LoVo (cell line): ENCODE measurements at places on chromosomes 6 and 20.

GRCh38 chr20:4998160-4998651, 3.1 kb downstream of the SLC23A2 start:
- DNase-seq = no peak

DNA sequence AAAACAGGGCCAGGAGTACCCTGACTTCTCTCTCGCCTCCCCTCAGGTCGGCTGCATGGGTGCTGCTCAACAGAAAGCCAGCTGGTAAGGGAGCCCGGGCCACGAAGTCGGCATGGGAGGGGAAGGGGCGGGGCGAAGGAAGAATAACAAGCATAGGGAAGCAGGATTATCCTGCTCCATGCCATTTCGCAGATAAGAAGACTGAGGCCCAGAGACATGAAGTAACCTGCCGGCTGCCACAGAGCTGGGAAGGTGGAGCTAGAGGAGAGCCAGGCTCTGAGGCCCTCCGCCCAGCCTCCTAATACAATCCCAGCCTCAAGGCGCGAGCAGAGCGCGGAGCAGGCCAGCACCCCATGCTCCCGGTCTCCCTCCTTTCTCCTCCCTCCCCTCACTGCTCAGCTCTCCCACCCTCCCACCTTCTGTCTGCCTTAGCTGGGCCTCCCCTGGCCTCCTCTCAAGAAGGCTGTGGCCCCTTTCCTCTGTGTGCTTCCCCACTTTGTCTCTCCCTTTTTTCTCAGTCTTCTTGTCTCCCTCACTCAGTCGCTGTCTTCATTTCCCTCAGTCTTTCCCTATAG, 13.2 kb upstream of the HMGA1 start:
- DNase-seq = no peak

DNA sequence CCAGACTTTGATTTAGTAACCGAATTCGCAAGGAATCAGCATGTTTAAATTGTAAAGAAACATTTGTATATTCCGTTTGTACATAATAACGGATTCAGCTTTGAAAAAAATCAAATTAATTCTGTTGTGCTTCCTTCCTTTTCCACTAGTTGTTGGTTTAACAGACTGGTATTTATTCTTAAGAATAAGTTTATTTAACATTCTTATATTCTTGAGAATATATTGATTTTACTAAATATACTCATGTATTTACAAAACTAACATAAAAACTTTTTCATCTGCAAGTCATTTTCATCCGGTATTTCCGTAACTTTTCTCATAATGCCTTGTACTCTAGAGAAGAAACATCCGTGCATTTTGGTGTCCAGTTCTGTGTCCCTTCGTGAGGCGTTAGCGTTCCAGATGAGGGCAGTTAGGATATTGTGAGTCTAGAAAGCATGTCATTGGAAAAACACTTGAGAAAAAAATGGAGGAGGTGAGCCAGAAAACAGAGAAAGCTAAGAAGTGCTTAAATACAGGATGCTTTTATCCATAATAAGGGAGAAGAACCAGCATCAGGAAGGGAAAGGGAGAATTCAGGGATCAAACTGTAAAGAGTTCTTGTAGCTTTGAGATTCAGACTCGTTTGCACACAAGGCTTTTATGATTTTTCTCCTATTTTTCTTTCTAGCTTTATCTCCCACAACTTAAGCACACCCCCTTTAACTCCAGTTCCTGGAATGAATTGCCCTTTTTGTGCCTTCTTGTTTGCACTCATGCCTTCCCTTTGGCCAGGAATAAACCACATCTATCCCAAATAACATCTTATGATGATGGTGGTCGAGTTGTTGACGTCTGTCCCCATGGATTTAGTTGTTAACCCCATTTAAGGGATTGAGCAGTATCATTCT, 1.8 kb downstream of the WRNIP1 start:
- no peak for DNase-seq

- DNase-seq = no peak
Observed at GRCh38 chr6:31157513-31158139, at the start of gene CCHCR1. Gene CCHCR1, minus strand, starts transcription at chr6:31157802. Its CDS starts 202 bp downstream, at chr6:31157600.

DNA sequence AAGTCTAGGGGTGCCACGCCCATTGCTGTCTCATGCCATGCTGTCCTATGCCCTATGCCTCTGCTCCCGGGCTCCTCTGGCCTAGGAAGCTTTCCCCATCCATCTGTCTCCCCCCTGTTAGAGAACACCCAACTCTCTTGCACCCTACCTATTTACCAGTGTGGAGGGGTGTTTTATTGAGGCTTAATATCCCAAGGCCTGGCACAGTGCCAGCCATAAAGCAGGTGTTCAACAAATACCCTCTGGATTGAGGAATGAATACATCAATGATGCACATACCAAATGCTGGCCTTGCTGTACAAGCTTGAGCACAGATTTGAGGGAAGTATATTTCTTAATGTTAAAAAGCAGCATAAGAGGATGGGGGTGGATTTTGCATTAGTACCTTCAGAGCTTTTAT, 38.3 kb downstream of the METTL24 start:
- DNase-seq = no peak

- peak; percentile 18 for DNase-seq
Observed at GRCh38 chr6:84033523-84034451, at the start of gene MRAP2. Gene MRAP2, plus strand, starts transcription at chr6:84033772. Its CDS starts 21,547 bp downstream, at chr6:84055319.

- peak; percentile 48 for DNase-seq
Observed at GRCh38 chr6:53728570-53729194, 63.1 kb upstream of the KLHL31 start.

DNA sequence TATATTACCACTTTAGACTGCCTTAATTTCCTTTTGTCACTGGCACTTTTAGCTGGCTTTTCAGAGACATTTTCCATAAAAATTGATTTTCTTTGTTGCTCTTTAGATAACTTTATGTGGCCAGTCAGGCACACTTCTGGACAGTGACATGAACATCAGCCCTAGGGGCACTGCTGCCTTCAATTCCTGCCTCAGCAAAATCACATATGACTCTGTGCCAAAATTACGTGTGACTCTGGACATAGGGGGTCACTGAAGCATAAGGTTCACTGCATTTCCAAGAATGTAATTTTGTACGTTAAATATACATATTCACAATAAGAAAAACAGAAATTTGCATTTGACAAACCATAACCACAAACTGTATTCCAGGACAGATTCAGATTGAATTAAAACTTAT, 66.5 kb downstream of the ESF1 start:
- DNase-seq = no peak

GRCh38 chr6:136526196-136526930, 23.9 kb downstream of the MAP7 start:
- no peak for DNase-seq

DNA sequence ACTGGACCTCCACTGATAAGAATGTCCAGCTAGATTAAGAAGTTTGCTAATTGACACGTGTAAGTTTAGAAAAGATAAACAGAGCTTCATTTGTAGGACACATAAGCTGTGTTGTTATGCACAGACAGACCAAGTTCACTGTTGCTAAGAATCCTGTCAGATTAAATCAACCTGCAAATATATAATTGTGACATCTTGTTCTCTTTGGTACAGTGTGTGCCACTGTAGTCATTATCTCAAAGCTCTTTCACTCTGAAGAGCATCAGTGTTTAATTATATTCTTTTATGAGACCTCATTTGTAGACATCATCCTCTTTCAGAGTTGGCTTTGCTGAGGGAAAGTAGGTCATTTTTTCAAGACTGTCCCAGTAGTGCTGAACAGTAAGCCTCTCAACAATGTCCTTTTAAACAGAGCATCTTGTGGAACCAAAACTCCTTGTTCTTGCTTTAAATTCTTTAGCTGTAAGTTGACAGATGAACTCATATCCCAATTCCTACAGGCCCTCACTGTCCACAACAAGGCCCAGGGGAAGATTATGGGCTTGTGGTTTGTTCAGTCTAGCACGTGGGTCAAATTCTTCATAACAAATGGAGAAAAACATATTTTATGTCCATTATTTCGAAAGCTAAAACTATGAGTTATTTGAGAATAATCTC, 252.4 kb downstream of the HDGFL1 start:
- DNase-seq = no peak

DNA sequence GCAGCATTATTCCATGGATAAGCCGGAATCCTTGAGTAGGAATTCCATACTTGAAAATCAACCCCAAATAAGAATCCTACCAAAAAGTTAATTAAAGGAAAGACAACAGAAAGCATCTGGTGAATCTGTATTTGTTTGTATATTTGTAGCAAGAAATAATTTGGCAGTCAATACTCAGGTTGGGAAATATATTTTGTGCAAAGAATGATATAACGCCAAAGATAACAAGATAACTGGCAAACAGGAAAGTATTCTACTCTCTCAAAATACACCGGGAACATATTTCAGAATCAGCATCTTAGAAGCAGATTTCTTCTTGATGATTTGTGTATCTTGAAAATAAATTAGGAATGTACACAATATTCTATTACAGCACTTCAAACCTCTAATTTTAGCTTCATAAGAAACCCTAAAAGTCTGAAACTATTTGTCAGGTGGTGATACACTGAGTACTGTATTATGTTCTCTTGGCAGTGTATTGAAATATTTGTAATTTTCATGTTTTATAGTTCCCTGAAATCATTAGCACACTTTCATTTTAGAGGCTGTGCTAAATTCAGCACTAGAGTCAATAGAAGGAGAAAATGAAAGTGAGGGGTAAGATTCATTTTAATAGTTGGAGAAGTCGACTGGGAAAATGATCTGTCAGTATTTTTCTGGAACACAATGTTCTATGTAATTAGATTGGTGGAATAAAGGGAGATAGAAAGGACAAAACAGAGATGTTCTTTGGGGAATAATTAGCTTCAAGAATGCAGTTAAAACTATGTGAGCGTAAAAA, 879.7 kb upstream of the GJE1 start:
- no peak for DNase-seq
